Naive thymus-derived CD4-positive, alpha-beta T cell (primary cell): ENCODE measurements at places on chromosomes 13 and 19. TPM values are rescaled to one million over a fixed set of nuclear protein-coding genes. Genes with fewer than 3 reads are reported as not detected.

The TPTE2 gene
- not detected for total RNA-seq

DNA sequence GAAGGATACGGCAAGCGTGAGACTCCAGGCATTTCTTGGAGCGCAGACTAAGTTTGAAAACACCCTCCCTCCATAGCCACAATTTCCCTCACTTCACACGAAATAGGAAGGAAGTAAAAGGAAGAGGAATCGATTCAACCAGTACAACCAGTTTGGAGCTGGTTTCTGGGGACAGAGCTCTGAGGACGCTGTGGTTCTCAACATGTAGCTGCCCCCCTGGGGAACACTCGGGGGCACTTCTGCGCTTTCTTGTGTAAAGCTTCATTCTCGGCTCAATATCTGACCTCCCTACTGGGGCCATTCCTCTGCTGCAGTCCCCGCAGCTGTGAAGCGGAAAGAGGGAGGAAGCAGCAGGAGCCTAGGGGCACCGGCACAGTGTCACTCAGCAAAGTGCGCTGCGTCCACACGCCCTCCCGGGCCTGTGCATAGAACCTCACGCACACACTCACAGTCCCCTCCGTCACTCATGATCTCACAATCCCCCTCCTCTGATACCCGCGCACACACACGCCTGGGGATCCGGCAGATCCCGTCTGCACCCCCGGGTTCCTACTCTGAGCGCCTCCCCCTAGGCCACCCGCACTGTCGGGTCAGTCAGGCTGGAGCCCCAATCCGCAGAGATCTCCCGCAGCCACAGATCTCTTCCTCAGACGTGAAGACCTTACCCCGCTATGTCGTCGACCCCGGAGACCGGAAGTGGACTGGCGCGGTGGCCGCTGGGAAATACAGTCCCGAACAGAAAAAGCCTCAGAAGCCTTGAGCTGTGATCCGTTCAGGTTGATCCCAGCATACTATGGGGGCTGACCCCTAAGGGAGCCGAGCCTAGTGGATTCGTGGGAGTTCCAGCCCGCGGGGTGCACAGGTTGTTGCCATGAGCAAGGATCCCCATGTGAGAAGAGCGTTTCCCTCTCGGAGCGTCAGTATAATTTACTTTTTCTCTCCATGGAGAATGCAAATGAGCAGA is at the start of gene ZNF780A:
ZNF780A (minus strand) TSS at position 703 of the 964 bp plus-strand sequence. CDS start 6,190 bp downstream, outside the sequence.
- peak; percentile 77 for DNase-seq

DNA sequence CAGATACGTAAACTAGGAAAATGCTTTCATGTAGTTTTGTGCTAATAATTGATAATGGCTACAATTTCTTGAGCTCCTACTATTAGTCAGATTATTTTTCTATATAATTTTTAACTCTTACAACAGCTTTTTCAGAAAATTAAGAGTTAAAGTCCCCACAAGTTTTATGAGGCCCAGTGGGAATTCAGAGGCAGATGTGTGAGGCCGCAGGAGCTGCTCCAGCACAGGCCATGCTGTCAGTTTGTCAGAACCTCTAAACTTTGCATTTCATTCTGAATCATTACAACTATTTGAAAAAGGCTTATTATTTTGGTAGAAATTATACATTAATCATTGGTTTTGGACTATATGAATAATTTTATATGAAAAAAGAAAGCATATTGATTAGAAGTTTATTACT is 370.8 kb downstream of the MYO16 start:
- DNase-seq, result no peak

DNA sequence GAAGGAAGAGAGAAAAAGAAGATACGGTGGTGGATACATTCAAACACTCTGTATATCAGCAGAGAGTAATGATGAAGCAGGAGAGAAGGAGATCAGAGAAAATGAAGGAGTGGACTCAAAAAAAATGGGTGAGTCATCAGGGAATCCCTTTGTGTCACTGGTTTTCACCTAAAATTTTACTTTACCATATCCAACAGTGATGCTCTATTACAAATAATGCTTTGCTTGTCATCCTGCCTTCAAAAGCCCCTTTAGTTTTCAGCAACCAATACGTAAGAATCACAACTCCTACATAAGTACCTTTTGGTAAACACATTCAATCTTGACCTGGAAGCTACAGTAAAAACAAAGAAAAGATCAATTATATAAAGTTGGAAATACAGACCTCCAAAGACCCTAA is 88.8 kb downstream of the ENOX1 start:
- DNase-seq, result no peak

DNA sequence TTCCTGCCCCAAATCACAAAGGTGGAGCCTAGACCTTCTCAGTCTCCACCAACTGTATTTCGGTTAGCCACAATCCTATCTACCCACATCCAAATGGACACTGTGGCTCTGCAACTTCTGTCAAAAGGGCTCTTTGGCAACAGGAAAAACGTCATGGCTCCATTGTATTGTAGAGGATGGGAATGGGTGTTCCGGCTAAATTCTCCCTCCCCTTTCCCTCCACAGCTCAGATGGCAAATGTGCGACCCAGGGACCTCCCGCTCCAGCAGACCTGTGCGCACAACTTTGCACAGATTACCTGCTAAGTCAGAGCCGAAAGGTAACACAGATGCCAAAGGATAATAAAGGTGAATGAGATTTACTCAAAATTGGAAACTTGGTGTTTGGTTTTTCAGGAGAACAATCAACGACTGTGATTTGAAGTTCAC is 968 bp upstream of the KL start:
- no peak for DNase-seq
